ENCODE measurements at places on chromosomes 13 and 19. TPM values are rescaled to one million over a fixed set of nuclear protein-coding genes. Genes with fewer than 3 reads are reported as not detected.

Gene TYK2
- total RNA-seq, result 42.4 TPM

Gene SPACA4
- not detected for total RNA-seq

Gene NLRP11
- total RNA-seq, result not detected

Gene NEK5
- total RNA-seq, result 0.08 TPM

Gene DCT
- not detected for total RNA-seq

Gene CD177
- total RNA-seq, result 0.08 TPM

Gene FAM83E
- total RNA-seq, result not detected

Gene TMC4
- 1.3 TPM for total RNA-seq

Gene ANKRD24
- 0.39 TPM for total RNA-seq

Gene STX10
- total RNA-seq, result 63.2 TPM

Gene GPR4
- not detected for total RNA-seq

Gene GTF2F1
- 60.3 TPM for total RNA-seq

Gene PABPC3
- total RNA-seq, result 0.14 TPM

Gene SYCN
- total RNA-seq, result not detected

Gene AMER2
- not detected for total RNA-seq

Gene KATNAL1
- 6.0 TPM for total RNA-seq

Gene ZSWIM9
- total RNA-seq, result 7.5 TPM

Gene PLVAP
- total RNA-seq, result not detected

Gene LINGO3
- total RNA-seq, result not detected

Gene CGB8
- 5.1 TPM for total RNA-seq

Gene ZFP30
- 8.6 TPM for total RNA-seq

Gene IGFL4
- 0.51 TPM for total RNA-seq

Gene TLE2
- total RNA-seq, result 3.0 TPM

Gene ITGBL1
- 1.5 TPM for total RNA-seq

Gene MEIS3
- total RNA-seq, result 34.3 TPM

Measured in A549 treated with RU486 at 1 μM for 4 hours (cell line).